Activated CD8-positive, alpha-beta T cell treated with anti-CD3 and anti-CD28 coated beads, Interleukin-2, amount 10 ng/mL, durations not matched to agents 7 days and 5 days (primary cell): ENCODE measurements at places on chromosomes 12 and 14. TPM values are rescaled to one million over a fixed set of nuclear protein-coding genes. Genes with fewer than 3 reads are reported as not detected.

Gene SELPLG
- 150 TPM for total RNA-seq

Gene KRT6C
- not detected for total RNA-seq

Gene MANSC4
- total RNA-seq = not detected

Gene DPPA3
- not detected for total RNA-seq

Gene ENDOU
- total RNA-seq = not detected

Gene NGB
- total RNA-seq = not detected

Gene NINJ2
- total RNA-seq = 10.6 TPM

Gene LRRIQ1
- not detected for total RNA-seq

Gene HOXC11
- not detected for total RNA-seq

Gene STON2
- total RNA-seq = not detected

Gene CD163L1
- not detected for total RNA-seq

Gene ADGRD1
- not detected for total RNA-seq

Gene C12orf43
- total RNA-seq = 23.3 TPM

Gene GPR137C
- 0.73 TPM for total RNA-seq

Gene SMAGP
- total RNA-seq = 4.3 TPM
